ENCODE measurements at places on chromosomes 7 and 10.
A peak's percentile ranks its signal among the peaks of the same experiment; 100 is the strongest.

DNA sequence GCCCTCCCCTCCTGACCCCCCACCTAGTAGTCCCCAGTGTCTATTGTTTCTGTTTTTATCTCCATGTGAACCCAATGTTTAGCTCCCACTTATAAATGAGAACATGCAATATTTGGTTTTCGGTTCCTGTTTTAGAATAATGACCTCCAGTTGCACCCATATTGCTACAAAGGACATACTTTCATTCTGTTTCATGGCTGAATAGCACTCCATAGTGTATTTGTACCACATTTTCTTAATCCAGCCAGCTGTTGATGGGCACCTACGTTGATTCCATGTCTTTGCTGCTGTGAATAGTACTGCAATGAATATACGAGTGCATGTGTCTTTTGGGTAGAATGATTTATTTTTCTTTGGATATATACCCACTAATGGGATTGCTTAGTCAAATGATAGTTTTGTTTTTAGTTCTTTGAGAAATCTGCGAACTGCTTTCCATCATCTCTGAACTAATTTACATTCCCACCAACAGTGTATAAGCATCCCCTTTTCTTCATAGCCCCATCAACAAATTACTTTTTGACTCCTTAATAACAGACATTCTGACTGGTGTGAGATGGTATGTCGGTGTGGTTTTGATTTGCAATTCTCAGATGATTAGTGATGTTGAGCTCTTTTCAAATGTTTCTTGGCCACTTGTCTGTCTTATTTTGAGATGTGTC lies 128.4 kb upstream of the PHYHIPL start:
- peak; percentile 0 for DNase-seq

DNA sequence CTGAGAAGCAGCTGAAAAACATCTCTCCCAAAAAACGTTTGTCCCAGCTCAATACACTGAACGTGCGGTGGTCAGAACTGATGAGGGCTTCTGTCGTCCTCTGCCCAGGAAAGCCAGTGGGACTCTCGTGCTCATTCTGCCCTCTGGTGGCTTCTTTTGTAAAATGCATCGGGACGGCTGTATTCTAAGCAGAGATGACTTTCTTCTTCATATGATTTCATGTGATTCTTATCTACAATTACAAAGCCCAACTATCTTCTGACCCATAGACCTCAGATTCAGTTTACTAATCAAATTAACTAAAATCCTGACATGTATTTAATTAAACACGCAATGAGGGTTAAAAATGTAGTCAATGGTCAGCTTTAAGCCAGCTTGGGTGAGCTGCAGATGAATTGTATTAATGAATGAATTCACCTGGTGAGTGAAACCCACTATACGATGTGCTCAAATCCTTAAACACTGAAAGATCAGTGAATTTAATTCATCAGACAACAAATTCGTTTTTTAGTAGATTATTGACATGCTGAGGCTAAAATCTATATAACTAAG lies 117.6 kb upstream of the FAM204A start:
- peak; percentile 61 for DNase-seq

DNA sequence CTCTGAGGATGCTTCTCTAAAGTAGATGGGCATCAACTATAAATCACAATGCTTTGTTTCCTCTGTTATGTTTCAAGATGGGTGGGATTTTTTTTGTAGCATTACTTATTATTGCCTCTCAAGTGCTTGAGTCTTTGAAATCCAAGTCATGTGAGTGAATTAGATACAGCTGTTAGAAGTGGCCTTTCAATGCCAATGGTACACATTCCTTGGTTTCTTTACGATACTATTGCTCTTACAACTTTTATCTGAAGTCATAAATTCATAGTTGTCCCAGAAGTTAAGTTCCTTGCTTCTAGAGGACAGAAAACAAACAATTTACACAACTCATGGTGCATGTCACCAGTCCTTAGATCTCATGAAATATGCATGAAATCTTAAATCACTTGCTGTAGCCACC lies 15.5 kb downstream of the CFTR start:
- DNase-seq, result no peak

- no peak for DNase-seq
Observed at GRCh38 chr10:67385566-67385965, 310.4 kb downstream of the CTNNA3 start.

DNA sequence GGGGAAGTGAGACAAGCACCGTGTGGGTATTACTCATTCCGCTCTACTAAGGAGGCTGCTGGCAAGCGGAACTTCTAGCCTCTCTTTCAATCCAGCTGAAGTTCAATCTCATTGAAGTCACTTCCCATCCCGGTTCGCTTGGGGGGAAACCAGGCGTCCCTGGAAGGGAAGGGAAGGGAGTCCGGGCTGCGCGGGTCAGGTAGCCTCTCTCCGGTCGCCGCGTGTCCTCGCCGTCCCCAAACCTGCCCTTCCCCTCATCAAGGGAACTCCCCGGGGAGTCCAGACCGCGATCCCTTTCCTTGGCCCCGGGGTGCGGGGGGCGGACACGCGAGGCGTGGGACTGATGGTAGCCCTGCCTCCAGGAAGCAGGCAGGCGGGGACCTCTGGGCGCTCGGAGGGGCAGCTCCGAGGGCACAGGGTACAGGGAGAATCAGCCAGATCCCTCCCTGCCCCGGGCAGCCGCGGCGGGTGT lies 598 bp upstream of the ZEB1 start:
- peak; percentile 84 for DNase-seq

Data from activated CD4-positive, alpha-beta T cell treated with anti-CD3 and anti-CD28 coated beads, Interleukin-2, Interleukin-4, amounts not matched to agents 100 ng/mL and 50 ng/mL, durations not matched to agents 16 hours and 8 hours (primary cell).